ENCODE measurements at places on chromosomes 6 and 20. TPM values are rescaled to one million over a fixed set of nuclear protein-coding genes. Genes with fewer than 3 reads are reported as not detected.

The SOX18 gene
- total RNA-seq = 2.2 TPM

The FKBP1C gene
- total RNA-seq = 0.13 TPM

The SYCP2 gene
- total RNA-seq = 3.1 TPM

The GABRR1 gene
- 0.40 TPM for total RNA-seq

The NHLRC1 gene
- 2.5 TPM for total RNA-seq

The FILIP1 gene
- 48.9 TPM for total RNA-seq

The POU3F2 gene
- 0.13 TPM for total RNA-seq

The MUCL3 gene
- not detected for total RNA-seq

The CRISP3 gene
- total RNA-seq = 0.04 TPM

The GHRH gene
- not detected for total RNA-seq

The NOX3 gene
- not detected for total RNA-seq

The MYCT1 gene
- 18.3 TPM for total RNA-seq

The COL21A1 gene
- 101 TPM for total RNA-seq

The MATN4 gene
- total RNA-seq = 0.58 TPM

The NT5DC1 gene
- 8.2 TPM for total RNA-seq

The LAMA2 gene
- 165 TPM for total RNA-seq

The KAT14 gene
- 15.6 TPM for total RNA-seq

The TFAP2D gene
- total RNA-seq = not detected

The TINAG gene
- 0.04 TPM for total RNA-seq

The BPIFB3 gene
- not detected for total RNA-seq

The GPR6 gene
- not detected for total RNA-seq

The FAXC gene
- 1.2 TPM for total RNA-seq

The PLTP gene
- 17.9 TPM for total RNA-seq

The SLC35D3 gene
- not detected for total RNA-seq

The SYNGAP1 gene
- total RNA-seq = 4.5 TPM

The RUNX2 gene
- 0.49 TPM for total RNA-seq

The DLK2 gene
- total RNA-seq = 2.0 TPM

The MAP7 gene
- 0.40 TPM for total RNA-seq

The PNPLA1 gene
- total RNA-seq = not detected

The SLC17A9 gene
- total RNA-seq = 1.7 TPM

The LY6G6D gene
- total RNA-seq = 0.58 TPM

The OXT gene
- 0.66 TPM for total RNA-seq

The GTSF1L gene
- not detected for total RNA-seq

The ZNF391 gene
- 3.0 TPM for total RNA-seq

The C6orf15 gene
- total RNA-seq = not detected

The COMMD7 gene
- 26.5 TPM for total RNA-seq

The OOEP gene
- total RNA-seq = not detected

The TMC2 gene
- not detected for total RNA-seq

The E2F3 gene
- total RNA-seq = 2.5 TPM

The SS18L1 gene
- total RNA-seq = 12.9 TPM
